Stimulated activated CD4-positive, alpha-beta T cell treated with anti-CD3 and anti-CD28 coated beads, Interleukin-15, amount 100 ng/mL, for 48 hours (primary cell): ENCODE measurements at places on chromosomes 16 and 17.

- DNase-seq, result no peak
Measured at GRCh38 chr17:82959242-82959930, 119.6 kb upstream of the ZNF750 start.

GRCh38 chr17:11589716-11590115 lies 8.6 kb upstream of the DNAH9 start:
- DNase-seq, result no peak

- no peak for DNase-seq
Measured at GRCh38 chr16:75371171-75371570, 62.1 kb downstream of the CFDP1 start.

GRCh38 chr17:77696721-77697460 lies 261.6 kb upstream of the TNRC6C start:
- no peak for DNase-seq

DNA sequence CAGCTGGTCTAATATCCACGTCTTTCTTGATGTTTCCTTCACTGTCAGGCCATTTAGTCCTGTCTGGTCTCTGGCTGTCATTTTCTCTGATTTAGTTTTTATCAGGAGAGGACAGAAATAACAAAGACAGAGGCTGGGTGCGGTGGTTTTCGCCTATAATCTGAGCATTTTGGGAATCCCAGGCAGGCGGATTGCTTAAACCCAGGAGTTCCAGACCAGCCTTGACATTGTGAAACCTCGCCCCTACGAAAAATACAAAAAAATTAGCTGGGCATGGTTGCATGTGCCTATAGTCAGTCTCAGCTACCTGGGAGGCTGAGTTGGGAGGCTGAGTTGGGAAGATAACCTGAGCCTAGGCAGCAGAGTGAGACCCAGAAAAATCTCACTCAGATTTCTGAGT lies 7.1 kb downstream of the SRCAP start:
- DNase-seq, result no peak

DNA sequence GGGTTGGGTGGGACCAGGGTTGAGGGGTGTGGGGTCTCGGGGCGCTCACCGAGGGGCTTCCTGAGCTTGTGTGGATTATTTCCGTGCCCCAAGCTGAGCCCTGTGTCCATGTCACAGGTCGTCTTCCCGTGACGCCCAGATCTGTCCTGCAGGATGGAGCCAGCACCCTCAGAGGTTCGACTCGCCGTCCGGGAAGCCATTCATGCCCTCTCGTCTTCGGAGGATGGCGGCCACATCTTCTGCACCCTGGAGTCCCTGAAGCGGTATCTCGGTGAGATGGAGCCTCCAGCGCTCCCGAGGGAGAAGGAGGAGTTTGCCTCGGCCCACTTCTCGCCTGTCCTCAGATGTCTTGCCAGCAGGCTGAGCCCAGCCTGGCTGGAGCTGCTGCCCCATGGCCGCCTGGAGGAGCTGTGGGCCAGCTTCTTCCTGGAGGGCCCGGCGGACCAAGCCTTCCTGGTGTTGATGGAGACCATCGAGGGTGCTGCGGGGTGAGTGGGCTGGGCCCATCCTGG lies 1.0 kb downstream of the TELO2 start:
- DNase-seq, result no peak

DNA sequence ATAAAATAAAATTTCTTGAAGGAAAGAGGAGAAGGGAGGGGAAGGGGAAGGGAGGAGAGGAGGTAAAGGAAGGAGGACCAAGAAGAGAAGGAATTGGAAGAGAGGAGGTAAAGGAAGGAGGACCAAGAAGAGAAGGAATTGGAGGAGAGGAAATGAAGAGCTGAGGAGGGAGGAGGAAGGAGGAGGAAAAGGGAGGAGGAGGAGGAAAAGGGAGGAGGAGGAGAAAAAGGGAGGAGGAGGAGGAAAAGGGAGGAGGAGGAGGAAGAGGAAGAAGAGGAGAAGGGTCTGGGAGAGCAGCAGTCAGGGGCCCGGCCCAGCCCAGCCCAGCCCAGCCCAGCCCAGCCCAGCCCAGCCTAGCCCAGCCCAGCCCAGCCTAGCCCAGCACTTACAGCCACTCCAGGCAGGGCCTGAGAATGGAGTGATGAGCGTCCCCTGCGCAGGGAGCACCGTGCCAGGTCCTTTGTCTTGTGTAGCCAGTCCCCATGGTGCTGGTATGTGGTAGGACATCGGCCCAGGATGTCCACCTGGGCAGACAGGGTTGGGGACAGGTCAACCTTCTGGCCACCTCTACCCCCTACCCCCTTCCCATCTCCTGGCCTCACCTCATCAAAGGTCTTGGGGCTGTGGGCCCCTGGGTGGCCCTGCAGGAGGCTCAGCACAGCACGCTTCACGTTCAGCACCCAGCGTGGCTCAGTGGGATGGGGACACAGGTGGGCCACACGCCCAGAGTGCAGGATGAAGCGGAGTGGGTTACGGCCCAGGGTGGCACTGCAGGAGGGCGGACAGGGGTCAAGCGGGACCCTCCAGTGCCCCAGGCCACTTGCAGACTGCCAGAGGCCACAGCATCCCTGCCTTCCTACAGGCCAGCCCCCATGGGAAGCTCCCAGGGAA lies 70.9 kb downstream of the LITAF start:
- DNase-seq, result no peak

- no peak for DNase-seq
Measured at GRCh38 chr16:49351096-49351487, 22.5 kb upstream of the C16orf78 start.

DNA sequence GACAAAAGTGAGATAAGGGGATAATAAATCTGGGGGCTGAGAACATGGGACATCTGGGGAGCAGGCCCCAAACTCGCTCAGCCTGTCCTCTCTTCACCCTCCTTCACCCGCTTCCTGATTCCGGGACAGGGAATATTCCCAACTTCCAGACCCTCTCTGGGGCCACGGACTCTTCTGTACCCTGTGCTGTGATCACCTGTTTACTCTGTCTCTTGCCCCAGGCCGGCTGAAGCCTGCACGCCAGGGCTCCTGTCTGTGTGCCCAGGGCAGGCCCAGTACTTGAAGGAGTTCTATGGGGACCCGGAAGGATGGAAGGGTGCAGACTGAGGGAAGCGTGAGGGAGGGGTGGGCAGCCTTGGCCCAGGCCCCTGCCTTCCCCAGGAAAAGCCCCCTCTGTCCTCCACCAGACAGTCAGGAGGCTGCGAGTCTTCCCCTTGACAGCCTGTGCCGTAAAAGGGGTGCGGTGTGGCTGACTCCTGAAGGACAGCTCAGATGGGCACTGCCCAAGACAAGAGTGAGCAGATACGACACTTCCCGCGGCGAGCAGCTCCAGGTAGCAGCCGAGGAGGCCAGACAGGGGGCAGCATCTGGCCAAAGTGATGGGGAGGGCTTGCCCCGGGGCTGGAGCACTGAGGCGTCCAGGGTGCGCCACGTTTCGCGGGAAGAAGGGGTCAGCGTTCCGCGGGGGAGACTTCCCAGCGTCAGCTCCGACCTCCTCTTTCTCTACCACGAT lies 1.0 kb upstream of the CCNF start:
- DNase-seq, result no peak

DNA sequence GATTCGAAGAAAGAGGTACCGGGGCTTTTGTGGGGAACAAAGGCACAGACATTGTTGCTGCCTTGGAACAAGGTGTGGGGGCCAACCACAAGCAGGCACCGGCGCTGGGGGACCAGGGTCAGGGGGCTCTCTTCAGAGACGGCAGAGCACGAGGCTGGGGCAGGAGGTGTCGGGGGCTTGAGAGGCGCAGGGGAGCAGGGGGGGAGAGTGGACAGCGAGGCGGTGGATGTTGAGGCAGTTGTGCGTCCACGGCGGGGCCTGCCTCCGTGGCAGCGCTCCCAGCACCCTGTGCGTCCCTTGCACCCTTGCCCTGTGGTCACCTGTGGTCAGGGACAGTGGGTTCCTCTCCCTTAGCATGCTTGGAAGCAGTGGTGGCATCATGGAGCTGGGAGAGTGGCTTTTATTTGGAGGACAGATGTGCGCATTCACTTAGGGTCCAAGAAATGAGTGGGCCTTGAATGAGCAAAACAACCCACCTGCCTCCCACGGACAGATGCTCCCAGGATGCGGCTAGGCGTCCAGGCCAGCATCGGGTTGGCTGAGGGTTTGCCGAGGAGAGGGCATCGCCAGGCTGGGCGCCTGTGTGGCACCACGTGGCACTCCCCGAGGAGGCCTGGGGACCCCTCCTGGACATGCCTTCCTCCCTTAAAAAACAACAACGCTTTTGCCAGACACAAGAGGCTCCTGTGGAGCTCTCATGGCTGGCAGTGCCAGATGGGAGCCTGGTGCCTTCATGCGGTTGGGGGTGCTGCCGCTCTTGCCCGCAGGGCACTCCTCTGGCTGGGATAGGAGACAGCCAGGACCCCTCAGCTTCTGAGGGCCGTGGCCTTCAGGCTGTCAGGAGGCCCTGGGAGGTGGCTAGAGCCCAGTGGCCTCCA lies 113.0 kb downstream of the BANP start:
- no peak for DNase-seq

DNA sequence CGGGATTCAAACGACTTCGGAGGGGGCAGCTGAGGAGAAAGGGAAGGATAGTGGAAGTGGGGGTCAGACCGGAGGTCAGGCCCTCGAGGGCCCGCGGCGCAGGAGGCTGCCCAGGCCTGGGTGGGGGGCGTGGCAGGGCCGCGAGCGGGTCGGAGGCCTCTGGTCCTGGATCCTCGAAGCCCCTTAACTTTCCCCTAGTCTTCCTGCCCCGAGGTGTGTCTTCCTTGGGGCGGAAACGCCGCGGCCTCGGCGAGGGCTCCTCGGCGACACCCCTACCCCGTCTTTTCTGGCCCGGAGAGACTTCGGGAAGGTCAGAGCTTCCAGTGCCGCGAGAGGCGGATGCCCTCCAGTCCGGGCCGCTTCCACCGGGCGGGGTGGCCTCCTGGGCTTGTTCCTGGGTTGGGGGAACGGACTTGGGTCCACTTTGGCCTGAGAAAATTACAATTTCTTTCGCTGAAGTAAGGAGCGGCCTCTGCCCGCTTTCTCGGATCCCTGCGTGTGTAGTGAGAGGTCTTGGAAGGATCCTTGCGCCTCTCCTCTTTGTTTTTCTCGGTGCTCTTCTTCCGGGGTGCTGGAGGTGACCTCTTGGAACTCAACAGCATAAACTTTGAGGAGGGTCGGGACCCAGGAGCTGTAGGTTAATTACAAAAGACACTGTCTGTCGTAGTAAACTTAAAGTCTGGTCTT lies 491 bp downstream of the IST1 start:
- DNase-seq, result peak; percentile 11

- DNase-seq, result no peak
Measured at GRCh38 chr17:57274162-57274561, 17.8 kb downstream of the MSI2 start.
